ENCODE measurements at places on chromosomes 6 and 20.

GRCh38 chr6:42365021-42365420 is 86.7 kb downstream of the TRERF1 start:
- DNase-seq: no peak

GRCh38 chr6:89975991-89976693 is 81.9 kb downstream of the GJA10 start:
- DNase-seq: no peak

- DNase-seq: no peak
Observed at GRCh38 chr6:40438246-40438887, 148.8 kb downstream of the LRFN2 start.

- DNase-seq: no peak
Observed at GRCh38 chr6:166490671-166491500, 95.6 kb downstream of the RAMACL start.

- DNase-seq: no peak
Observed at GRCh38 chr6:41940759-41941279, 789 bp downstream of the CCND3 start.

- DNase-seq: no peak
Observed at GRCh38 chr6:142357879-142358278, 56.1 kb downstream of the ADGRG6 start.

- DNase-seq: no peak
Observed at GRCh38 chr20:58420798-58421496, 31.9 kb downstream of the VAPB start.

- DNase-seq: no peak
Observed at GRCh38 chr6:143843677-143843999, 500 bp downstream of the LTV1 start.

GRCh38 chr20:16607364-16608276 is 34.4 kb upstream of the KIF16B start:
- no peak for DNase-seq

- no peak for DNase-seq
Observed at GRCh38 chr20:58713801-58714339, 21.3 kb downstream of the NPEPL1 start.

DNA sequence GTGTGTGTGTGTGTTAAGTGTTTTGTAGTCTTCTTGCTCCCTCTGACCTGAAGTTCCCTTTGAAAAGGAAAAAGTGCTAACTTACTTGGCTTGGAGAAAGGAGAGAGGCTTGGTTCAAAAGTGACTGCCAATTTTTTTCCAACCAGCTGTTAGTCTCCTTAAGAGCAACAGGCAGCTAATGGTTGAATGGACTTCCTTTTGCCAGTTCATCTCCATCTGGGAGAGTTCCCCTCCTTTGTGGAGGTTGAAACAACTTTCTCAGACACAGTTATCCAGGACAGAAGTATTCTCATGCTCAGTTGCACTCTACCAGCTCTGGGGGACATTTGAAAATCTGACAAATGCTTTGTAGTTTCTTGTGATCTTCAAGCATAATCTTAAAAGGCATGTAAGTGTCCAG is 4.5 kb downstream of the RIPOR2 start:
- no peak for DNase-seq

DNA sequence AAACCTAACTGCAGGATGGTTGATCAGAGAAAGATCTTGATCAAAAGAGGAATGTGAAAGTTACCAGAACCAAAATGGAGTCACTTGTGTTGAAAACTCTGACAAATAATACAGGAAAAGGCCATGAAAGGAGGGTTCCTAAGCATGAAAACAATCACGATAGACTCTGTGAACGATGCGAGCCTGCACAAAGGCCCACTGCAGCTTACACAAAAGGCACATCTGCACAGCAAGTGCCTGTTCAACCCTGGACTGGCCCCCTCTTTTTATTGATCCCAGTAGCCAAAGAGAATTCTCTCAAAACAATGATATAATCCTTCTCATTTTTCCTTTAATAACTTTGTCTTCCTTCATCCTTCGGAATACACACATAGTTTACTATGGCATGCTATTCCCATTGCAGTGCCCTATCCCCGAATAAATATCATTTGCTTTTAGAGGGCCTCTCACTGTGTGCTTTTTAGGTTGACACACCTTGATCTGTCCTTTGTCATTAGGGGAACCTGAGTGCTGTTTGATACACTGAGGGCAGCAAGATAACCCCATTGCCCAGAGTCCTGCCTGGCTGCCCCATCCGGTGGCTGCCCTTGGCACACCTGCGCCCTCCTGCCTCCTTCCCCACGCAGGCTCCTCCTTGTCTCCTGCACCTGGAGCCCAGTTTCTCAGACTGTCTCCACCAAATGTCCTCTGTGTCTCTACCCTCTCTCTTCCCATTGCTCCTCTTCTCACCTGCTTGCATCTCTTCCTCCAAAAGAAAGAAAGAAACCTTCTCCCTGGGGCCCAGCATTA is 98.3 kb upstream of the FRMD1 start:
- DNase-seq: no peak

- no peak for DNase-seq
Observed at GRCh38 chr20:58139849-58140786, 88.3 kb downstream of the ANKRD60 start.

- no peak for DNase-seq
Observed at GRCh38 chr20:35363190-35363589, 48.6 kb downstream of the UQCC1 start.

GRCh38 chr6:63923139-63923739 is 287.6 kb downstream of the PHF3 start:
- no peak for DNase-seq

- no peak for DNase-seq
Observed at GRCh38 chr6:139250296-139251044, 41.3 kb downstream of the TXLNB start.

DNA sequence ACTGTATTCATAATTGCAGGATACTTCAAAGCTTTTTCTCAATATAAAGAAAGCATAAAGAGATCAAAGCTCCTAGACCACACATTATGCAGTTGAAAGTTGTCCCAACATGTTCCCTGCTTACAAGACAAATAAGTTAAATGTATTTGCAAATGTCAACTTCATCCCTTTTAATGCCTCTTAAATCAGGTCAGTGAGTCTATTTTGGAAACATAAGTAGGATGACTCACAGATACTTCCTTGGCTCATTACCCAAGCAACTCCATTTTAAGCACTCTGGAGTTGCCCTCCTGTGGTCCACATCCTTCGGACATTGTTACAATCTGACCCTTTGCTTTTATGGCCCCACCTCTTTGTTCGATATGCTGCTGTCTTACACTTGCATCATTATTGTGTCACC is 162.0 kb downstream of the FAXC start:
- no peak for DNase-seq

- no peak for DNase-seq
Observed at GRCh38 chr6:51949526-51949925, 137.9 kb downstream of the PKHD1 start.

- DNase-seq: no peak
Observed at GRCh38 chr6:123769431-123769830, 34.2 kb upstream of the NKAIN2 start.

DNA sequence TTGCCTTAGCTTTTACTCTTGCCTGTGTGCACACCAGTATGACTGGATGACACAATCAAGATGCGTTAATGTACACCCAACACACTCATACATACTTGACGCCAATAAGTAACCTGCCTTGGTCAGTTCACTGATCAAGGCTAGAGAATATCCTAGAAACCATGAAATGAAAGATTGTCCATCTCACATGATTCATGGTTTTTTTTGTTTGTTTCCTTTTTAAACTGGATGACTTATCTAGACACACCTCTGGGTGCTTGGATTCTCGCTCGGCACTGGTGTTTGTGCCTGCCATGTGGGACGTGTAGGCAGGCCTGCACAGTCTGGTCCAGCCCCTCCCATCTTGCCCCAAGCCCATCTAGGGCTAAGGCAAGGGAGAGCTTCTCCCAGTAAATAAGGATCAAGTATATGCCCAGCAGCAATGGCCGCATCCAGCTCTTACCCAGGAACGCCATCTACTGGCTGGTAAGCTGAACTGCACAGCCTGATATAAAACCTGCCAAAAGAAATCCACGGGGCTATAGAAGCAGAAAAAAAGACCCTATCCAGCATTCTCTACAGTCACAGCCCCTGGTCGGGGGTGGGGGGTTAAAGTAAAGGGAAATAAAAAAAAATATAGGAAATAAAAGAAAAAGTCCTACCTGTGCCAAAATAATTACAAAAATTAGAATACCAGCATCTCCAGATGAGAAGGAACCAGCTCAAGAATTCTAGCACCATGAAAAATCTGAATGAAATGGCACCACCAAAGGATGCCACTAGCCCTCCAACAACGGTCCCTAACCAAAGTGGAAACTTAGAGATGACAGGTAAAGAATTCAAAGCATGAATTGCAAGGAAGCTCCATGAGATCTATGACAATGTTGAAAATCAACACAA is 73.3 kb downstream of the OTOR start:
- no peak for DNase-seq

- no peak for DNase-seq
Observed at GRCh38 chr6:56250266-56250665, 2.9 kb upstream of the COL21A1 start.

- DNase-seq: no peak
Observed at GRCh38 chr6:132713352-132714134, at the start of gene VNN1. Gene VNN1, minus strand, starts transcription at chr6:132714055. Its CDS starts 20 bp downstream, at chr6:132714035.

GRCh38 chr20:3000852-3001523 is 42.4 kb upstream of the GNRH2 start:
- DNase-seq: peak; percentile 25

DNA sequence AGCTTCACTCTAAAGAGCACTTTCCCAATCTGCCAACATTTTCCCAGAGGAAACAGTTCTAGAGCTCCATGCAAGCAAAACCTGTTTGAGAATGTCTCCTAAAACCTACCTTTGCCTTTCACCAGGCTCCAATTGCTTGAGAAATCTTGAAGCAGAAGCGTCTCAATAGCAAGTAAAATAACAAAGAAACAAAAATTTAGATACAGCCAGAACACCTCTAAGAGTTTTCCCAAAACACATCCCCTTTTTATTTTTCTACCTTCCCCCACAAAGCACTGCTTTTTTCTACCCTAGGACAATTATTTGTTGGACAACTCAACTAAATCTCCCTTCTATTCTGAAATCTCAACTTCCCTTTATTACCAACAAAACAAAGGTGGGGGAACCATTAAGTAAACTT is 3.6 kb downstream of the VGLL2 start:
- no peak for DNase-seq

DNA sequence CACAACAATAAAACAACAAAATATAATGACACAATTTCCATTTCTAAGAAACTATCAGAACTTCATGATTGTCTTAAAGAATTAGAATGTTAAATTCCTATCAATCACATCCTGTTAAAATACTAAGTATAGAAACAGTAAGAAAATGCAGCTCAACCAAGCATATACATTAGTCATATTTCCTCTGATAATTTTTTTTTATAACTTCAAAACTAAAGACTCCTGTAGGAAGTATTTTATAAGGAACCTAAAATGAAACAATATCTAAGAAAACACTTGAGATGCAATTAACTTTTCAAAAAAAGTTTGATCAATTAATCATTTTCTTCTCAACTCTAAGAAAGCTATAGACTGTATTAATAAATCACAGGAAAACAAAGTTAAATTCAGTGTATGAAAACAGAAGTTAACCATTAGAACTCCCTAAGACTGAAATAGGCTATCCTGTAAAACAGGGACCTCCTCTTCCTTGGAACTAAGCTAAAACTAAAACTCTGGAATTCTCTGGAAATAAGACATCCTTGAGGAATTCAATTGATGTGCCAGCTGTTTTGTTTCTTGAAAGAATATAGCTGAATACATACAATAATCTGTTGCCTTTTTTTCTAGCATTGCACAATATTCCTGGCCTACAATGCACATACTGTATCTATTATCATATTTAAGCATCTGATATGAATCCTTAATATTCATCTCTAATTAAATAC is 19.8 kb downstream of the FKBP5 start:
- no peak for DNase-seq

DNA sequence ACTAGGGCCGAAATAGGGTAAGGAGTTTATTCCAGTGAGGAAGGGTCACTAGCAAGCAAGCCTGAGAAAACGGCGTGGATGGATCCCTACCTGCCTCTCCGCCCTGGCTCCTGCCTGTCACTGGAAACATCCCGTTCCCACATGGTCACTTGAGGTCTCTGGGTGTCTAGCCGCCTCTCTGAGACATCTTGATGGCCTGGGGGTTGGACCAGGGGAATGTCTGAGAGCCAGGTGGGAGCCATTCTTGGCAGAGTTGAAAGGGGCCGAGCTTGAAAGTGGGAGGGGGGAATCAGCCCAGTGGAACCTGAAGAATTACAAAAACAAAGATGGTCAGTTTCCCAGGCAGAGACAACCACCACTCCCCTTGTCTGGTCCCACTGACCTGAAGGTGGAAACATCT is 961 bp downstream of the CCHCR1 start:
- no peak for DNase-seq

- DNase-seq: no peak
Observed at GRCh38 chr6:148720406-148720805, 26.4 kb upstream of the UST start.
